ENCODE measurements at places on chromosomes 2 and 18.

DNA sequence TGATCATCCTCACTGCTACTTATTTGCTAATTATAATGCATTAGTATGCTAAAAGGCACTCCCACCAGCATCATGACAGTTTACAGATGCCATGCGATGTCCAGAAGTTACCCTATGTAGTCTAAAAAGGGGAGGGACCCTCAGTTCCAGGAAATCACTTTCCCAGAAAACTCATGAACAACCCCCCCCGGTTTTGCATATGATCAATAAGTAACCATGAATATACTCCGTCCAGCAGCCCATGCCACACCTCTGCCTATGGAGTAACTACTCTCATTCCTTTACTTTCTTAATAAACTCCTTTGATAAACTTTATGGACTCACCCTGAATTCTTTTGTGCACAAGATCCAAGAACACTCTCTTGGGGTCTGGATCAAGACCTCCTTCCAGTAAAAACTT, 86.8 kb downstream of the MALT1 start:
- no peak for DNase-seq

GRCh38 chr2:201343559-201343958, 13.6 kb downstream of the FLACC1 start:
- DNase-seq, result peak; percentile 68

DNA sequence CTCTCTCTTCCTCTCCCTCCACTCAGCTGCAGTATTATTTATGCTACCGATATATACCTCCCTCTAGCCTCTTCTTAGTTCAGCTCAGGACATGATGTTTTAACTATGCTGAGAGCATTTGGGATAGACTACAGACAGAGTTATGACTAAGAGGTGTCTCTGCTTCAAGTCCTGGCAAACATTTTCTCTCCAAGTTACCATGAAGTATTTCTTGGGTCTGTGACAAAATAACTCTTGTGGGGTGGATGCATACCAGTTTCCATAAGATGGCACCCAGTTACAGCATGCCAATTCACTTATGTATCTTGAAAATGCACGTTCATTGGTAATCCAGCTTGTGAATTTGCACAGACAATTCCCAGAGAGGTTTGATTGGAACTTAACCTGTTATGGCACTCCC, 737.6 kb downstream of the SLC4A3 start:
- no peak for DNase-seq

- DNase-seq, result no peak
These were observed 498.9 kb downstream of the STK39 start for GRCh38 chr2:167748536-167748935.

DNA sequence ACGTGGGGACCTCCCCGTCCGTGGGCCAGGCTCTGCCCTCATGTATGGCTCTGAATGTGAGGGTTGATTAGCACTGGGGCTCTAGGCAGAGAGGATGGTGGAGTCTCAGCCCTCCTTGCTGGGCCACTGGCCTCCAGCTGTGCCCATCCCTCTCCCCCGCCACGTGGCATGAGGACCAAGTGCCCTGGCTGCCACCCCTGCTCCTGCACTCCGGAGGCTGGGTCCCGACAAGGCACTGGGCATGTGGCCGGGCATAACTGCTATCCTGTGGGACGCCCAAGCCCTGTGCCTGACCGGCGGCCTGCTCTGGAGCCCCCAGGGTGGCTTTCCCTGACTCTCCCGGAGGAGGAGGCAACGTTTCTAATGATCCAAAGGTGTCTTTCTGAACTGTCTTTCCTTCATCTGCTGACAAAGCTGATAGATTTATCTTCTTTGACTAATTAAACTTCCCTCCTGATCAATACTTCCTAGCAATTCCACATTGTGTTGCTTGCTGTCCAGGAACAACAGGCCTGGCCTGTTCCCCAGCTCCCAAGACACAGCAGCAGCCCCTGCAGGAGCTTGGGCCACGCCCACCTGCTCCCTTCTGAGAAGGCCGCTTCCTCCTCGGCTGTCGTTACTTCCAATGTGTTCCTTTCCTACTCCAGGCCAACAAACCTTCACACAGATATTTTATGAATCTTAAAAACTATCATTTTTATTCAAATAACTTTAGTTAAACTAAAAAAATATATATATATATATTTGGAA, 132.0 kb downstream of the SNTG2 start:
- DNase-seq, result peak; percentile 14

GRCh38 chr2:176856683-176857082, 355.9 kb upstream of the HNRNPA3 start:
- DNase-seq, result no peak

GRCh38 chr2:54438271-54438670, 17.9 kb upstream of the SPTBN1 start:
- DNase-seq, result no peak

DNA sequence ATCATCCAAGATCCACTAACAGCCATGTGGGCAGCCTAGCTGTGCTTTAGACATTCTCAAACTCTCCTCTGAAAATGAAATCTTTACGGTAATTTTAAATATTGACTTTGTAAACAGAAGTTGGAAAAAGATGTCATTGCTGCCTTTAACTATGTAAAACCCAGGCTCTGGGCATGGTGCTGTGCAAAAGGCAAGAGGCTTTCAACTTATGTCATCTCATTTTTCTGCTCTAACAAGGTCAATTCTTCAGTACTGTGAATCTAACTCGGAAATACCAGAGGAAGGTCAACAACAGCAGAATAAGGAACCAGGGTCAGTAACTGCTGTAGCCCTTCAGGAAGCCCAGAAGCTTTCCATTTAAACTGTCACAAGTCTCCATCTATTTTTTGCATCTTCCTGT, 37.0 kb upstream of the MPP4 start:
- DNase-seq, result no peak

- no peak for DNase-seq
These were observed 43.3 kb downstream of the LONRF2 start for GRCh38 chr2:100278986-100279385.

- DNase-seq, result peak; percentile 75
These were observed 1.4 kb downstream of the NOL4 start for GRCh38 chr18:34223164-34223892.

- no peak for DNase-seq
These were observed 17.5 kb downstream of the CAPN13 start for GRCh38 chr2:30789670-30790210.

- no peak for DNase-seq
These were observed 997 bp upstream of the DRC1 start for GRCh38 chr2:26400723-26401122.

- DNase-seq, result peak; percentile 77
These were observed 286.5 kb upstream of the SYT4 start for GRCh38 chr18:43563780-43564179.

Data from NCI-H82 (cell line).